ENCODE measurements at places on chromosomes 16 and 17.
A peak's percentile ranks its signal among the peaks of the same experiment; 100 is the strongest.

GRCh38 chr16:23432176-23433128 lies 20.5 kb downstream of the COG7 start:
- DNase-seq: no peak

DNA sequence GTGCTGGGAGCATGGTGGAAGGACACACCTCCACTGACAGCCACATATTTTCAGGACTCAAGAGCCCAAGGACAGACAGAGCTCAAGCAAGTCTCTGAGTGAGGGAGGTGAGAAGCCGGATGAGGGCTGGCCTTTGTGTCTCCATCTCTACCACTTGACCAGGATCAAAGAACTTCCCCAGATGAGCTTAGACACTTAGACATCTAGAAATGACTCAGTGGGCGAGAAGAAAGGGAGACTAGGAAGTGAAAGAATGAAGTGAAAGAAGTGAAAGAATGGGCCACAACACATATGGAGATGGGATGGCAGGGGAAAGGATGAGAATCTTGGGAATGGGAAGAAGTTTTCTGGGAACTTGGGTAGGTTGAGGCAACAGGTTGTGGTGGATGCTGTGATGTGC lies 274.9 kb upstream of the CCL2 start:
- no peak for DNase-seq

GRCh38 chr16:2790631-2791030 lies 3.3 kb upstream of the PRSS33 start:
- DNase-seq: no peak

DNA sequence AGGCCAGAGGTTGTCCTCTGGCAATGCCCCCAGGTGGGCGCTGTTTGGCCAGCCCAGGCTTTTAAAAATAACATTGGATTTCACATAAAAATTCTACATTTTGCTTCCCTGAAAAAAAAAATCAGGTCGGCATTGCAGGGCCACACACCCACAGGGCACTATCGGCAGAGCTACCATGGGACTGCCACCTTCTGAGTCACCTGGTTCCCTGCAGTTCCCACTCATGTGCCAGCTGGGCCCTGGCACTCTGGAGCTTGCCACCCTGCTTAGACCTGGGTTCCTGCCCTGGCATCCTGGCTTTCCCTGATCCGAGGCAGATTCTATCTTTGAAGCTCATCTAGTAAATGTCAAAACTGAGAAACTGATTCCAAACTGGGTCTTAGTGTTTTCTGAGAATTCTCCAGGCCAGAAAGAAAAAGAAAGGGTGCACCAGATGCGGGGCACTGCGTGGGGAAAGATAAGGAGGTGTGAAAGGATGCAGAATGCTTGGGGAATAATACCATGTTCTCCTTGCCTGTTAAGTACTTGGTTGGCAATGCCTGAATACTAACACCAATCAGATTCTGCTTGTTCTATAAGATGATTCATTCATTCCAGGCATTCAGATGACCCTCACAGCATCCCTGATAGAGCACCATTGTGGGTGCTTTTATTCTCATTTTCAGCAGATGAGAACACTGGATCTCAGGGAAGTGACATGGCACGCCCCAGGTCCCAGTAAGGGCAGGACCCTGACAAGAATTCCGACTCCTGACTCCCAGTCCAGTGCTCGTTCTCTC lies 51.8 kb downstream of the RAI1 start:
- DNase-seq: peak; percentile 71

DNA sequence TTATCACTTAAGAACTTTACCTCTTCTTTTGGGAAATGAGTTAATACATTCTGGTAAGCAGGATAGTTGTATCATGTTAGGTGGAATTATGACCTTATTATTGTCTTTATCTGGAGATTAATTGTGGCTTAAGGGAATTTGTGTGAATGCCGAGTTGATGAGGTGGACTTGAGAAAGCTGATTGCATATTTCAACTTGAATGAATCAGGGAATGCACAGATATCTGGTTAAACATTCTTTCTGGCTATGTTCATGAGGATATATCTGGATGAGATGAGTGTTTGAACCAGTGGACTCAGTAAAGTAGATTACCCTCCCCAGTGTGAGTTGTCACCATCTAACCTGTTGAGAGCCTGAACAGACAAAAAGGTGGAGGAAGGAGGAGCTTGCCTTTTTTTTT lies 326.1 kb upstream of the GOT2 start:
- peak; percentile 62 for DNase-seq

DNA sequence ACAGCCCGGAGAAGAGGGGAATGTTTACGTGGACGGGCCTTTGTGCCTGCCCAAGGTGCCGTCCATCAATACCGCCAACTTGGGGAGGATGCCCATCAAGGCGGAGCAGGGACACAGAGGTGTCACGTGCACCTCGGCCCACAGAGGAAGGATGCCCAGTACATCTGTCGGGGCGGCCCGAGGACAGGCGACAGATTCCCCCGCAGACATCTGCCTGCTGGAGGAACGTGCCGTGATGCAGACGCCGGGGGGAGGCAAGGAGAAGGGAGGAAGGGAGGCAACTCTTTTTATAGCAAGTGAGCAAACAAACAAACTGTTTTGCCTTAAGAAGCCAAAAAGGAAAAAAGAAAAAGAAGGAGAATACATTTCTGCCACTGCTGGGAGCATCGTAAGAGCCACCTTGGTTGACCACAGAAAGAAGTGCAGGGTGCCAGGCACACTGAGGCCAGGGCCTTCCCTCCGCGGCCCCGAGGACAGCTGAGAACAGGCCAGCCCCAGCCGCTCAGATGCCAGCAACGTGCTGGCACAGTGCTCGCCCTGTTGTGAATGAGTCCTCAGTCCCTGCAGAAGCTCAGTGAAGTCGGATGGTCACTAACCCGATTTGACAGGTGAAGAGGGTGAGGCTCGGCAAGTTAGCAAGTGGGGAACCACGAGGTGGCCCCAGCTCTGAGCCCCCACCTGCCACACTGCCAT lies 146.4 kb downstream of the RBFOX3 start:
- no peak for DNase-seq

GRCh38 chr16:72164691-72165090 lies 7.3 kb downstream of the PMFBP1 start:
- DNase-seq: no peak

- DNase-seq: no peak
These were observed 1.6 kb downstream of the TPPP3 start for GRCh38 chr16:67391424-67392300.

DNA sequence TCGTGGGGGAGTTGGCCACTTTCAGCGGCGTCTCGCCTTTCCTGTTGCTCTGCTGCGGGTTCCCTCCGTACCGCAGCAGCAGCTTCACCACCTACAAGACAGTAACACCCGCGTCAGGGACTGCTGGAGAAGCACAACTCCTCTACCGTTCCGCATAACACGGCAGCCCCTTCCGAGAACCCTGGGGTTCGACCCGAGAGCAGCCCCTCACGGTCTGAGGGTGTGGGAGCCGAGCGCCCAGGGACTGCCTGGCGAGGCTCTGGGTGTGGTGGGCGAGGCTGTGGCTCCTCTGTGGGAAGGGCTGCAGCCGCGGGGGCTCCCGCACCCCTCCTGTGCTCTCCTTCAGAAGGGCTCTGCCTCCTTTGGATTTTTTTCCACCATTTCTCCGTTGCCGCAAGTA lies 68.6 kb downstream of the ZNF778 start:
- no peak for DNase-seq

- DNase-seq: no peak
These were observed 58.8 kb downstream of the SF3B3 start for GRCh38 chr16:70582280-70582978.

GRCh38 chr17:57890857-57891232 lies 41.0 kb upstream of the MRPS23 start:
- DNase-seq: no peak

Measured in astrocyte of the spinal cord (primary cell).